Ovary (tissue), 10 donors: ENCODE measurements at places on chromosomes 1 and 21.

GRCh38 chr1:151491641-151492040, 19.5 kb upstream of the CGN start:
- DNase-seq = no peak

DNA sequence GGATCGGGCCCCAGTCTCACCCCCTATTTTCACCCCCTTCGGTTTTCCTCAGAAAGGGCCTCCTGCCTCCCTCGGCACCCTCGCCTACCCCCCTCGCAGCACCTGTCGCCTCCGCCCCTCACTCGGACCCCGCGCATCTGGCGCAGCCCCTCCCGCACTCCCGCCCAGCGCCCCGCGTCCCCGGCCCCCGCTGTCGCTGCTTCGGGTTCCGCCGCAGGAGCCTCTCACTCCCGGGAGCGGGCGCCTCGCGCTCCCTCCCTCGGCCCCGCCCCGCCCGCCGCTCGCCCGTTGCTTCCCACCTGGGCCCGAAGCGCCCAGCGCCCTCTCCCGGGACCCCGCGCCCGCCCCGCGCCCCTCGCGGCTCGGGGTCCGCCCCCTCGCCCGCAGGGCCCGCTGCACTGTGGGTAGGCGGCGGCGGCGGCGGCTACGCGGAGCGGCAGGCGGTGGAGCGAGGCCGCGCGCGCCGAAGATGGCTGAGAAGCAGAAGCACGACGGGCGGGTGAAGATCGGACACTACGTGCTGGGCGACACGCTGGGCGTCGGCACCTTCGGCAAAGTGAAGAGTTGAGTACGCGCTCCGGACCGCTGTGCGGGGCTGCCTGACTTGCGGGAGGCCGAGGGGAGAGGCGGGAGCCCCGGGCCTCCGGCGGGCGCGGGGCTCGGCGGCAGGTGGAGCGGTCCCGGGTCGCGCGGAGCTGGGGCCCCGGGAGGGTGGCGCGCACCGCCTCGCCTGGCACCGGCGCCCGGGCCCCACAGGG, at the start of gene PRKAA2:
Gene PRKAA2 (plus strand): TSS at position 396 of the 758 bp plus-strand sequence. CDS start 74 bp downstream, at position 470.
- DNase-seq = peak; percentile 69

- no peak for DNase-seq
Observed at GRCh38 chr1:105231378-105231777, 1481.7 kb downstream of the AMY1C start.

- DNase-seq = no peak
Observed at GRCh38 chr1:115398745-115399144, 60.7 kb upstream of the NGF start.

- no peak for DNase-seq
Observed at GRCh38 chr1:186943891-186944686, 115.3 kb downstream of the PLA2G4A start.

- DNase-seq = no peak
Observed at GRCh38 chr1:61227857-61228550, 145.6 kb downstream of the NFIA start.

DNA sequence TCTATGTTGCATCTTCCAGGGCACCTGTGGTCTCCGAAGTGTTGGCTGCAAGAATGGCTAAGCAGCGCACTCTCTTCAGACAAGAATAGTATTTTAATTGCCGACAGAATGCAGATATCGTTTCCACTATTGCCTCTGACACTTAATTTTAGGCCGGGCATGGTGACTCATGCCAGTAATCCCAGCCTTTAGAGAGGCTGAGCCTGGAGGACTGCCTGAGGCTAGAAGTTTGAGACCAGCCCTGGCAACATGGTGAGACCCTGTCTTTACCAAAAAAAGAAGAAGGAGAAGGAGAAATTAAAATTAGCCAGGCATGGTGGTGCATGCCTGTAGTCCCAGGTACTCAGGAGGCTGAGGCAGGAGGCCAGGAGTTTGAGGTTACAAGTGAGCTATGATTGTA, 306.9 kb downstream of the KIF26B start:
- DNase-seq = no peak

DNA sequence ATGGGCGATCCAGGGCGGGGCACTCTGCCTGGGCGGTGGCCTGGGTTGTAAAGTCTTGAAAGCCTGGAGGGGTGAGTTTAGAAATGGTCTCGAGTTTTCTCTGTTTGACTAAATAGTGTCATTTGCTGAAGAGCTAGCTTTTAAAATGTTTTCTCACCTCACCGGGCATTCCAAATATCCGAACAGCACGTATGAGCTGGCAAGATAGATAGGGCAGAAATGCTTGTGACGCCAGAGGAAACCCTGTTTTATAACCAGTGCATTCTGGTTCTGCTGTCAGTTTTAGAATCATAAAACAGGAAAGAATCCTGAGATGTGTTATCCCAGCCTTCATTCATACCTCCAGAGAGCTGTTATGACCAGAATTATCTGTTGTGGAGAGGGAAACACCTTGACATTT, 725 bp downstream of the RTCA start:
- no peak for DNase-seq

DNA sequence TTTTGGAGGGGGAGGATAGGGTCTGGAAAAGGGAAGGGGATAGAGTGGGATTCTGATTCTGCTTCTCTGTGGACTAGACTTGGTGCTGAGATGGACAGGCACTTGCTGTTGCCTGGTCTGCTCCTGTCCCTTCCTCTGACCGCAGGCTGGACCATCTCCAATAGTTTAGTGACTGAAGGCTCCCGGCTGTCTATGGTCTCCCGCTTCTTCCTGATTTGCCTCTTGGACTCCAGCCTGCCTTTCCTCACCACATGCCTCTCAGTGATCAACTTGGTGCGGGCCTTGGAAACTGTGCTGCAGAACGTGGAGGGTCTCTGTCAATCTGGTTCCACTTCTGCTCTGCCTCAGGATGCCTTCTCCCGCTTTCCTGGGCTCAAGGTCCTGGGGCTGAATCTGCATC, 6.3 kb upstream of the ZSCAN20 start:
- DNase-seq = no peak

DNA sequence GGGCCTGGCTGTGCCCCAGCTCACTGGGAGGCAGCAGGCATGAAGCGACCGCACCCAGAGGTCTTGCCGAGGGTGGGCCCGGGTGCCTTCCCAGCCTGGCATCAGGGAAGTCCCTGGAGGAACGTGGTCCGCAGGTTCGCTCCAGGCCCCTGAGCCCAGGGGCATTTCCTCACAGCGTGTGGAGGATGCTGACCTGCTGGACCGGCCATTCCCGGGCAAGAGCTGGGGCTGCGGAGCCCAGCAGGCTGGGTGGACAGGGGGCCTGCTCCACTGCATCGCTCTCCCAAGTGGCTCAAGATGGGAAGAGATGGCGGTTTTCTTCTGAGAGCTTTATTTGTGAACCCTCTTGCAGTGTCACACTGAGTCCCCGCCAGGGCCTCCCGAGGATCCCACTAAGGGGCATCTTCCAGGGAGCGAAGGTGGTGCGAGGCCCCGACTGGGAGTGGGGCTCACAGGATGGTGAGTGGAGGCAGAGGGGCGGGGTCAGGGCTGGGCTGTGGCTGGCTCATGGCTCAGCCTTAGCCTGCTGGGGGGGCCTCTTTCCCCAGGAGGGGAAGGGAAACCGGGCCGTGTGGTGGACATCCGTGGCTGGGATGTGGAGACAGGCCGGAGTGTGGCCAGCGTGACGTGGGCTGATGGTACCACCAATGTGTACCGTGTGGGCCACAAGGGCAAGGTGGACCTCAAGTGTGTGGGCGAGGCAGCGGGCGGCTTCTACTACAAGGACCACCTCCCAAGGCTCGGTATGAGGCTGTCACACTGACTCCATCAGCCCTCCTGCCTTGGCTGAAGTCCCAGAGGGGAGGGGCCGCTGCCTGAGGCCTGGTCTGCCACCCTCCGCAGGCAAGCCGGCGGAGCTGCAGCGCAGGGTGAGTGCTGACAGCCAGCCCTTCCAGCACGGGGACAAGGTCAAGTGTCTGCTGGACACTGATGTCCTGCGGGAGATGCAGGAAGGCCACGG, 7.2 kb upstream of the MMP23B start:
- no peak for DNase-seq

DNA sequence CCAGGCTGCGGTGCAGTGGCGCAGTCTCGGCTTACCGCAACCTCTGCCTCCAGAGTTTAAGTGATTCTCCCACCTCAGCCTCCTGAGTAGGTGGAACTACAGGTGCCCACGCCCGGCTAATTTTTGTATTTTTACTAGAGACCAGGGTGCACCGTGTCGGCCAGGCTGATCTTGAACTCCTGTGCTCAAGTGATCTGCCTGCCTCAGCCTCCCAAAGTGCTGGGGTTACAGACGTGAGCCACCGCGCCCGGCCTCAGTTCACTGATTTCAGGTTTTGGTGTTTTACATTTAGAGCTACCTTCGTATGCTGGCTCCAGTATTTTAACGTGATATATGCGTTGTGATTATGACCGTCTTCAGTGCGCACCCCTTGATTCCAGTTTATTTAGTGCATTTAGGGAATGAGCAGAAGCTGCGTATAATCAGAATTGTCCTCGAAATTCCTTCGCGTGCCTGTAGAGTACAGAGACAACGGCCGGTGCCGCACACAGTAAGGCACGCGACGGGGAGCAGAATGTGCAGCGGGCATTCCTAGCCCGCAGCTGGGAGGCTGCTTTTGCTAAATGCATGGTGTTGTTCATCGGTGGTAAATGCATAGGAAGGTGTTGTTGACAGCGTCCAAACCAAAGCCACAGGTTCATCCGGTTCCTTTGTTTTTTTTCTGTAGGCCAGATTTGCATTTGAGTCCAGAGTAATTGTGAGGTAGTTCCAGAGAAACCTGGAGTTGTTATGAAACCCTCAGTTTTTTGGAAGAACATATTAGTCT, 48.9 kb upstream of the DIP2A start:
- no peak for DNase-seq

DNA sequence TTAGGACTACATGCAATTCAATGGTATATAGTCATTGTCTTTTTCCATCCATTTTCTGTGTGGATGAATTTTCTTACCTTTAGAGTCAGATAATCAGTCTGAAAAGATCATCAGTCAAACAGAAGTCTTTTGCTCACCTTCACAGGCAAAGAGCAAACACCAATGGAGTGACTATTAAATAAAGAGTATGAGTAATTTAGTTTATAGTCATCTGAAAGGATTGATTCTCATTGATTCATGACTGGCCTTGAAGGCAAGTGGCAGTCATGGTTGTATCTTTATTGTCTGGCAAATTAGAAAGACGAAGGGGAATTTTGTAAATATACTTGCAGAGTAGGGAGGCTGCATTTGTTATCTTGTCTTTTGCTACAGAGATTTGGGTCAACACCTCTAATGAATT, 89.9 kb downstream of the EPB41 start:
- no peak for DNase-seq

DNA sequence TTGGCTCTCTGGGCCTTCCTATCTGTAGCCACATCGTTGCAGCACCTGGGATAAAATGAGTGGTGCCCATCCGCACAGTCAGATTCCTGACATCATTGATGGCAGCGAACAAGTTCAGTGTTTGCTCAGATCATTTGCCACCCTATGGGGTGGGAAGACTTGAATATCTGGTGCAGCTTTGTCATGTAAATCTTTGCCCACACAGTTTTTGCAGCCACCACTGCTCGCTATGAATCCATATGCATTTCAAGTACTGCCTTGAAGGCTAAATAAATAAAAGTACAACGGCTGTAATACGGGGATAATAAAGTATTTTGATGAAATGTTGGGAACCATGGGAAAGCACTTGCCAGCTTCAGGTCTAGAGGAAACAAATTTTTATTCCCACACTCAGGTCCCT, 56.3 kb upstream of the COA6 start:
- no peak for DNase-seq

DNA sequence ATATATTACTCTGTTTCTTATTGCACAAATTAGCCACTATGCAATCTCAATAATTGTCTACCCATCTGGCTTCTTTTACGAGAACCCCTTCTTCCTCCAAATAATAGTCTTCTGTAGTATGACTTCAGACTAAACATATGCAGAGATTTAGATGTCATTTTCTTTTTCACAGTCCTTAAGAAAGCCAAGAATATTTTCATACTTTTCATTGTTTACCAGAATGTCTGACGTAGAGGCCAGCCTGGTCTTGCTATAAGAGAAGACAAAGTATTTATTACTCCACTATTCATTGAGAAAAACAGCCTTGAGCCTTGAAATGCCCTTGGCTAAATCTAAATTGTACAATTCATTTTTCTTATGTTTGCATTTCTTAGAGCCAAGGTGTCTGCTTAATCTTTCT, 714.9 kb upstream of the CXADR start:
- DNase-seq = no peak

DNA sequence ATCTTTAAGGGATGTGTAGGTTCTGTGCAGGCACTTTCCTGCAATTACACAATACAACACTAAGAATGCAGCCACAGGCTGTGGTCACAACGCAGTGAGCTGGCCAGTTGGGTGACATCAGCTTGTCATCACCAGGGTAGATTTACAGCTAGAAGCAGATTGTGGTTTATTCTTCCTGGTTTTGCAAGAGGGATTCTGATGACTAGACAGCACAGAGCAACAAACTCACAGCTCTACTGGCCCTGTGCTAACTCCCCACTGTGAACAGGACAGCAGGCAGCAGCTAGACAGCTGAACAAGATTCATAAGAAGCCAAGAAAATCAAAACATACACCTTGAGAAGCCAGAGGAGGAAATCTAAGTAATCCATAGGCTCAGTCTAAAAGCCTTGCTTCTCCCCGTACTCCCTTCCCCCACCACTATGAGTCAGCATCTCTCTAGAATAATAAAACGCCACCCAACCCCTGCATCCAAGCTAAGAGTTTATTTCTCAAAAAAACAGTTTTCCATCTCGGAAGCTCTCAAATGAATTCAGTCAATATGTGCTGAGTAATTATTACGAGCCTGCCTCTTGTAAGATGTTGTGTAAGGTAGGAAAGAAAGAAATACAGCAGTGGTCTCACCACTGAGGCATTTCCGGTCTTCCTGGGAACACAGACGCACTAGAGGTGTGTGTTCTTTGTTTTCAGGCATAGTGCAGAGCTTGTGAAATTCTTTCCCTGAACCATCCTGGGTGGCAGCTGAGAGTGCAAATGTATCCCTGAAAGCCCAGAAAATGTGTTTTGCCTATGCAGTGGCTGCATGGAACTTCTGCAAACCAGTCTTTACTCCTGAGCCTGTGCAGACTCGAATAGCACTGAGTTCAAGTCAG, 162.8 kb downstream of the NTPCR start:
- peak; percentile 34 for DNase-seq

GRCh38 chr1:234477386-234478151, 1.4 kb downstream of the TARBP1 start:
- DNase-seq = no peak

- no peak for DNase-seq
Observed at GRCh38 chr1:65467536-65467935, 47.1 kb downstream of the LEPR start.
